ENCODE measurements at places on chromosomes 5 and 9.

DNA sequence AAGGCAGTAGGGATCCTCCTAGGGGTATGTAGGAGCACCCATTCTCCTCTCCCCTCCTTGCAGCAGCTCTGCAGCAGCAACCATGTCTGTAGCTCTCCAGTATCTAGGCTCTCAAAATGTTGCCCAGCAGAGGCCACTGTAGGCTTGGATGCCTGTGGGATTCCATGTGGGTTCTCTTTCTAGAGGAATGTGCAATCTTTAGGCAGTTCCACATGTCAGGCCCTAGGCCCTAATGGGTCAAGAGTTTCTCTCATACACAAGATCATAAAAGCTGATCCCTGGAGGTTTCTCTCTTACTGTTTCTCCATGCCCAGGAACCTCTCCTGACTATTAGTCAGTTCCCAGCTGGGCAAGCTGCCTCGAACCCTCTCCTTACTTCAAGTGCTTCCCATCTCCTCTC lies 215.8 kb downstream of the FRMD3 start:
- DNase-seq: no peak

GRCh38 chr9:76624391-76625048 lies 139.7 kb upstream of the PCA3 start:
- peak; percentile 82 for DNase-seq

GRCh38 chr5:57422993-57423392 lies 59.6 kb downstream of the ACTBL2 start:
- DNase-seq: no peak

GRCh38 chr9:123645126-123645525 lies 284.8 kb downstream of the DENND1A start:
- DNase-seq: no peak

DNA sequence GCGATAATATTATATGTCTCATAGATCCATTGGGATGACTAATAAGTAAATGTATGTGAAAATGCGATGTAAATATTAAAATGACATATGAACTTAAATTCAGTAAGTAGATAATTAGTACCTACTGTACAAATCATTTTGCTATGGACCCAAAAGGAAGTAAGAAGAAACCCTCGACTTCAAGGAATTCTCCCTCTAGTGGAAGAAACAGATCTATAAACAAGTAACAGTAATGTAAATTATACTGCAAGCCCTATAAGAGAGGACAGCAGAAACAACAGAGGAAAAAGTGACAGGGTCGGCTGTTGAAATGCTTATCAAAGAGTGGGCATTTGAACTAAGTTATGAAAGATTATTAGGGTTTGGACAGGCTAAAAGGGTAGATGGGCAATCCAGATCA lies 320.3 kb downstream of the DMAC1 start:
- DNase-seq: no peak

DNA sequence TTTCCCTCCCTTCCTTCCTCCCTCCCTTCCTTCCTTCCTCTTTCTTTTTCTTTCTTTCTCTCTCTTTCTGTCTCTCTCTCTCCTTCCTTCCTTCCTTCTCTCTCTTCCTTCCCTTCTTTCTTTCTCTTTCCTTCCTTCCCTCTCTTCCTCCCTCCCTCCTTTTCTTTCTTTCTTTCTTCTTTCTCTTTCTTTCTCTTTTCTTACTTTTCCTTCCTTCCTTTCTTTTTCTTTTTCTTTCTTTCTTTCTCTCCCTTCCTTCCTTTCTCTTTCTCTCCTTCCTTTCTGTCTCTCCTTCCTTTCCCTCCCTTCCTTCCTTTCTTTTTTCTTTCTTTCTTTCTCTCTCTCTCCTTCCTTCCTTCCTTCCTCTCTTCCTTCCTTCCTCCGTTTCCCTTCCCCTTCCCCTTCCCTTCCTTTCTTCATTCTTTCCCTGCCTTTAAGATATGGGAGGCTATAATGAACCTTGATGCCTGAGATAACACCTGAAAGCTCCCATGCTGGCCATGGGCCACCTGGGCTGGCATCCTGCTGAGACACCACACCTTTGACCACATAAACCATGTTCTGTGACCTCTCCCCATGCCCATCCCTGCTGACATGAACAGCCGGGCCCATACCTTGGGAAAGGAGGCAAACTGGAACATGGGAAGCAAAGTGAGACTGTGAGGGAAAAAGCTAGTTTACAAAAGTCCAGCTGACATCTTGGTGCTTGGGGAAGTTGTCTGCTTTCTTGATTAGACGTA lies 197.8 kb upstream of the ZNF618 start:
- no peak for DNase-seq

DNA sequence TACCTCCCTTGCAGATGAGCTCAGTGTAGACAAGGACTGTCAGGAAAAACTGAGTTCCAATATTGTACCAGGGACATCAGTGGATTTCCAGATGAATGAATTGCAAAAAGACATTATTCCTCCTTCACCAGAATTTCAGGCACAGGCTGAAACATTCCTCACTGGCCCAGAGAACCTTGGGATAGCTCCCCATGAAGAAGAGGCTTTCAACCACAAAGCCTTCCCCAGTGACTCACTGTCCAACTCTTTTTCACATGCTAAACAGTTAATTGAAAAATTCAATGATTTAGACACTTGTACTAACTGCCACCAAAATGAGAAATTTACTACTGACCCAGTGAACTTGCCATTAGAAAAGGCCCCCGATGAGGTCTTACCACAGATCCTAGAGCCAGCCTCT lies 144.5 kb downstream of the UNC13B start:
- DNase-seq: no peak

DNA sequence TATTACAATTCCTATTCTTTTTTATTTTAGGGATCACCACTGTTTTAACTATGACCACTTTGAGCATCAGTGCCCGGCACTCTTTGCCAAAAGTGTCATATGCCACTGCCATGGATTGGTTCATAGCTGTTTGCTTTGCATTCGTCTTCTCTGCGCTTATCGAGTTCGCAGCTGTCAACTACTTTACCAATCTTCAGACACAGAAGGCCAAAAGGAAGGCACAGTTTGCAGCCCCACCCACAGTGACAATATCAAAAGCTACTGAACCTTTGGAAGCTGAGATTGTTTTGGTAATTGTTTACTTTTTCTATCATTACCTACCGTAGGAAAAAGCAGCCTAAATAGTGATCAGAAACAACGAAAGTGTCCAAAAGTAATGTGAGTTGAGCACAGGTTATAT lies 6.4 kb downstream of the GABRA6 start:
- DNase-seq: no peak

DNA sequence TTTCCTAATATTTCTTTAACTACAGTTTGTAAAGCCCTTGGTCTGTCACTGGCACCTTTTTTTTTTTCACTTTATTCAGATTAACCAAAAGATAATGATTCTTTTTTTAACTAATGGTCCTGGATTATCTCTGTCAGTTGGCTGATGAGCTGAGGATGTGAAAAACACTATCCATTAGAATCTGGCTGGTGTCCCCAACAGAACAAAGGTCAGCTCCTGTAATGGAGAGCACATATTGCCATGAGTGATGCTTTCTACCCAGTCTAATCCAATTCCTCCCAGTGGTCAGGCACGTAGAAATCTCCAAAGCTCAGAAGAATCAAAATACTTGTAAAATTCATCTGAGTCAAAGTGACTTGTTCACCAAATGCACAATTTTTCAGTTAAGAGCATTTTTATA lies 491.7 kb upstream of the PIK3R1 start:
- no peak for DNase-seq

DNA sequence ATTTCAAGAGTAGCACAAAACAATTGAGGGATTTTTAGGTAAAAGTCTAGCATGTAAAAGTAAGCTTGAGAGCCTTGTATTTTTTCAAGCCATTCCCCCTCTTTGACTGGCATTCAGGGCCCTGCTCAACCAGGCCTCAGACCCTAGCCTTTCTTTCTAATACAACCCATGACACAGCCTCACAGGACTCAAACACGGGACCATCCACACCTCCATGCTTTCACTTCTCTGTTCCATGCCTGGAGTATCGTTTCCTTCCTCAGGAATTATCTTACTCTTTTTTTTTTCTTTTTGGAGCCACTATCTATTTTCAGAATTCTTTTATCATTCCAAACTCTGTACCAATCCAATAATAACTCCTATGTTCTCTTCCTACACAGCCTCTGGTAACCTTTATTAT lies 560.2 kb upstream of the CLINT1 start:
- no peak for DNase-seq

- DNase-seq: no peak
Observed at GRCh38 chr5:61344187-61344944, 12.3 kb downstream of the ZSWIM6 start.

DNA sequence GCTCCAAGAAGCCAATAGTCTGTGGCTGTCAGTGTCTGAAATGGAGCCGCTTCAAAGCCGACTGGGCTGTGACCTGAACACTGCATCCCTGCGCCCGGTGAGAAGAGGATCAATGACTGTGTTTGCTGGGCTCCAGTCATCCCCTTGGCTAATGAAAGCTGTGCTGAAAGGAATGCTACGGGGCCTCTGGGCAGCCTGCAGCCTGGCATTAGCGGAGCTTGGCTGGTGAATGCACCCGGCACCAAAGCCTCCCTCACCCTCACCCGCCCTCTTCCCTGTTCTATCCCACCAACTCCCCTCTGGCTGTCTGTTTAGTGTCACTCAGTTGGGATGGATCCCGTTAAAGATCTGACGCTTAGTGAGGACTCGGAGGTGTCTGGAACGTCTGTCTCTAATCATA lies 355.3 kb downstream of the BNC2 start:
- DNase-seq: no peak

GRCh38 chr5:143648696-143649095 lies 163.3 kb upstream of the HMHB1 start:
- DNase-seq: no peak

GRCh38 chr9:13274886-13275641 lies 4.4 kb downstream of the MPDZ start:
- no peak for DNase-seq

DNA sequence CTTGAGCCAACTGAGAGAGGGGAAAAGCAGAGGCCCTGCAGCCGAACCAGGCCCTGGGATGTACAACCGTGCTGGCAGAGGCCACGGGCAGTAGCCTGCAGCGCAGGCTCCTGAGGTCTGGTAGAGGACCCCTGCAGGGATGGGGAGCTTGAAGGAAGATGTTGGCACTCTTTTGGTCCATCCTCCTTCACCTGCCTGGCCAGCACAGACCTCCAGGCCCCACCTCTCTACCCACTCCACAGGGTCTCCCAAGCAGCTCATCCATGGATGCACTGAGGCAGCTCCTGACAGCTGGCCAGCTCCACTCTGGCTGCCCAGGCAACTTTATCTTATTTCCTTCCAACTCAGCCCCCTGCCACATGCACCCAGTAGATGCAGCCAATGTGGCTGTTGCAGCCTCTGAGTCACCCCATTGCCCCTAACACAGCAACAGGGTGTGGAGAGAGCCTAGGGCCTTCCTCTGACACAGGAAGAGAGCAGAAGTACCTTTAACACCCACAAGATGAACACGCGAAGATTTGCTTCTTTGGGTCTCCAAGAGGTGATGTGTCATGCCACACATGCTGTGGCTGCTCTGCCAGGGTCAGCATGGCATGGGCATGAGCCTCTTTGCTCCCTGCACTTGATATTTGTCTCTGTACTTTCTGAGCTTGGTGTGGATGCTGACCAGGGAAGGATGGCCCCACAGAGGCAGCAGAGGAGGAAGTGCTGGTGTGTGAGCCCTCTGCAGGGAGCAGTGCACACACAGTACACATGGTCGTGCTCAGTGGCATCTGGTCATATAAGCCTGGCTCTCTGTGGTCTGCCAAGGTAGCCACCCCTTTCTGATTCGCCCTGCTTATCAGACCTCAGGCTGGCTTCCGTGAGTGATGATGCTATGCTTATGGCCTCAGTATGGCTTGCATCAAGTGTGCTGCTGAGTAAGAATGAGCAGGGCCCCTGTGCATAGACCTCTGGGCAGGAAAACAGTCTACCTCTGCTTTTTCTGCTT lies 117.2 kb downstream of the NRG2 start:
- no peak for DNase-seq

- no peak for DNase-seq
Observed at GRCh38 chr5:9241479-9242305, 304.2 kb downstream of the SEMA5A start.

- peak; percentile 80 for DNase-seq
Observed at GRCh38 chr5:135560858-135561257, 17.9 kb downstream of the CXCL14 start.

DNA sequence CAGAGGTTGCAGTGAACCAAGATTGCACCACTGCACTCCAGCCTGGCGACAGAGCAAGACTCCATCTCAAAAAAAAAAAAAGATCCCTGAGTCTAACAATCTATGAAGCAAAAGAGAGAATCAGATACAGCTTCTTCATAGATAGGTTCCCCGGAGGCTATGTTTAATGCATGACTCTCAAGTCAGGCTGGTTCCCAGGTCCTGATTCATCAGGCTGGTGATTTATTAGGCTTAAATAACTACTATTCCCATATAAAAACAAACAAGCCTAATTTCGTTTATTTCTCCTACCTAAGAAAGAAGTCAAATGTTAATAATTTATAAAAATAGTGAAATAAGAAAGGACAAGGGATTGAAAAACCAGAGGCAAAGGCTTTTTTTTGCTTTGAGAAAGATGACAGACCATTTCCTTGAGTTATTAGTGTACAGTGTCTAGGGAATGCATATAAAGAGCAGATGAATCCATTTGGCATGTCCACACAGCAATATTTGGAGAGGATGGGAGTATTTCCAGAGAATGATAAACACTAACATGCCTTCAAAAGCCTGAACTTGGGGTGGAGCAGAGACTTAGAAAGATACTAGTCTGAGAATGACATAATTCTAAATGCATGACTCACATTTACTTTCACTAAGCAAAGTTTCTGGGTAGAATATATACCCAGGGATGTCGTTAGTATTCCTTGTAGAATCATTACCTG lies 115.3 kb downstream of the NREP start:
- DNase-seq: no peak
